ENCODE measurements at places on chromosomes 2 and 18.

GRCh38 chr18:45066886-45067285 is 386.2 kb downstream of the SETBP1 start:
- DNase-seq, result no peak

DNA sequence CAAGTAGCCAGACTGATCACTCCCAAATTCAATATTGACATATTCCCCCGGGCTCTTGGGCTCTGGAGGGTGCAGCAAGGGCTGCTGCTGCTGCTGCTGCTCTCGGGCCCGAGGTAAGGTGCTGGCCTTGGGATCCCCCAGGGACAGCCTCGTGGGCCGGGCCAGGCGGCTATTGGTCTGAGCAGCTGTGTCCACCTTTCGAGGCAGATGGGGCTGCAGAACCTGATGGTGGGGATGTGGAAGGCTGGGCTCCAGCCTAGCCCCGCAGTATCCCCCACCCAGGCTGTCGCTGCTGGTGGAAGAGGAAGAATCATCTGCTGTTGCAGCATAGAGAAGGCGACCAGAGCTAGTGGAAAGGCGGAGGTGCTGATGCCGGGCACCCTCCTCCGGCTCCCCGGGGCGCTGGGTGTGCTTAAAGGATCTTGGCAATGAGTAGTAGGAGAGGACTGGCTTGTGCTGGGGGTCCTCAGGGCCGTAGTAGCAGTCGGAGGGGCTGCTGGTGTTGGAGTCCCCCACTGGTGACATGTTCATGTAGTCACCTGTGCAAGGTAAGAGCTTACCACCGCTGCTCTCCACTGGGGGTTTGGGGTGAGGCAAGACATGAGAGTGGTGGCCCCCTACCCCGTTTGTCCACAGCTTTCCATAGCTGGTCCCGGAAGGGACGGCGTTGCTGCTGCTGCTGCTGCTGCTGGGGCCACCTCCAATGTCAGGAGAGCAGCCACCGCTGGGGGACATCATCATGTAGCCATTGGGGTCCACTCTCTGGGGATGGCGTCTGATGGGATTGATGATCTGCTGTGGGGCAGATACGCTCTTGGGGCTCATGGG is 3.4 kb downstream of the IRS1 start:
- DNase-seq, result no peak

- DNase-seq, result no peak
Measured at GRCh38 chr18:49966090-49966489, 152.8 kb upstream of the ACAA2 start.

DNA sequence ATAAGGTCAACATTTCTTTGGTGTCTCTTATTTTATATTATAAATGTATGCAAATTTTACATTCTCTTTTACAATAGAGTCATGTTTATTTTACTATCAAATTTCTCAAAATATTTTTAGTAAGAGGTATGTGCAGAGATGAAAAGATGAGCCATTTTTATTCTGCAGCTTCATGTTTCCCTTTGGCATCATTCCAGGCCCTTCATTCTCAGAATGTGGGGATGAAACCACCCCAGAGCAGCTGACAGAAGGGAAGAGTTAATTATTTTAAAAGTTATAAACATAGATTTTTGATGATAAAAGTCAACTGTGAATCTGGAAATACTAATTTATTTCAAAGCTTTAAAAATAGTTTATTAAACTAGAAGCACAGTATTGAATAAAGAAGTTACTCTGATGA is 12.8 kb upstream of the FSHR start:
- DNase-seq, result no peak

DNA sequence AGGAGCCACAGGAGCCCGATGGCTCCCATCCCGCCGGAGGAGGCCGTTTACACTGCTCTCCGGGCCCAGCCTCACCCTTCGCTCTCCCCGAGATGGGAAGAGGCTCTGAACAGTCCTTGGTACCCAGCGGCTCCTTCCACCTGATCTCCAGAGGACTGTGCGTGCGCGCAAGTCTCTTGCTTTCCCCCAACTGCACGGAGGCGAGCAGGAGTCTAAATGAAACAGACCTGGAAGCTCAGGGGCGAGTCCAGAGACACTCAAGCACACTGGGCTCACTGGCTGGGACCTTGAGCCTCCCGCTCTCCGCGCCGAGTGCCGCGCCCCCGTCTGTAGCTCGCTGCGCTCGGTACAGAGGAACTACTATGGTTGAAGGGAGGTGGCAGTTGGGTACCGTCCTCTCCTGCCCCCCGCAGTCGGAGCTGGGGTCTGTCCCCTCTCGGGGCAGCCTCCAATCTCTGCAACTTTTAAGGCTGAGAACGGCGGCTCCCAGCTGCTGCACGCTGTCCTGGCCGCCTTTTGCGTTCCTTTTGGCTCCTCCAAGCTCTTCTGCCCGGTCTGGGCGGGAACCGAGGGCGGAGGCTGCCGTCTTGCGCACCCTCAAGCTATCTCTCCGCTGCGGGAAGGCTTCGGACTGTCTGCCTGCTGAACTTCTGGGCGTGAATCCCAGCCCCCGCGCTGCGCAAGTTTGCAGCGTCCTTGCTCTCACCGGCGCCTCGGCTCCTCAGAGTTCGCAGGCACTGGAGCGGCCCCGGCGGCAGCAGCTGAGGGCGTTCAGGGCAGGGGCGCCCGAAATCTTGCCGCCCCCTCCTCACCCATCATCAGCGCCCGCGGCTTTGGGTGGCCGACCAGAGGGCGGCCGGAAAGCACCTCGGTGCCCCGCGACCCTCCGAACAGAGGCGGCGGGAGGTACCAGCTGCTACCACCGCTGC is 491 bp downstream of the ALK start:
- no peak for DNase-seq

GRCh38 chr2:137522620-137523011 is 441.7 kb upstream of the HNMT start:
- no peak for DNase-seq

DNA sequence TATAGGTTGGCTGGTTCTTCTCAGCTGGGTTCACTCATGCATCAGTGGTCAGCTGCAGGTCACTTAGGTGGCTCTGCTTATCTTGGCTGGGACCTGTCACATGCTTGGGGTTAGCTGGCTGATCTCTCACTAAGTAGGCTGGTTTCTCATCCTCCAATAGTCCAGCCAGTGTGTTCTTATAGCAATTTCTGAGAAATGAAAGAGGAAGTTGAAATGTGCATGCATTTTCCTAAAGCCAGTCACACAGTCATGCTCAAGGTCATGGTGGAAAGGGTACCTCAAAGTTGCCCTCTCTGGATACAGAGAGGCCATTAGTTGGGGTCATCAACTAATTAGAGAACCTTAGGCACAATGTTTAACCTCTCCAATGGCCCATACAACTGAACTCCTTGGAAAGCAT is 64.4 kb downstream of the KLHL29 start:
- no peak for DNase-seq

- DNase-seq, result no peak
Measured at GRCh38 chr2:171389780-171390179, 44.0 kb downstream of the METTL8 start.

DNA sequence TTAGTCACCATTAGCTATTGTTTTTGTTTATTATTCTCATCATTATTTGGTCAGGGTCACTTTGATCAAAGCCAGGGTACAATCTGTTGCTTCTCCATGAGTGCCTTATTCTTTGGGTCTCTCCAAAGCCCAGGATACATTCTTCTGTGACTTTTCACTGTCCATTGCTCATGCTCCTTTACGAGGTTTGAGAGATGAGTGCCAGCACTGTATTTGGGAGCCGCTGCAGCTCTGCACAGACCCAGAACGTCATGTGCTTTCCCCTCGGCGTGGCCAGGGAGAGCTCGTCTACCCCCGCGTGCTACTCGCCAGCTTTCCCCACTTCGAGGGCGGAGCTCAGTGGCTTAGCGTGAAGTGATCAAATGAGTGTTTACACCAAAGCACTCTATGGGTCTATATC is 123.7 kb downstream of the COL6A3 start:
- no peak for DNase-seq

- DNase-seq, result no peak
Measured at GRCh38 chr2:156340804-156341451, 8.4 kb upstream of the NR4A2 start.

DNA sequence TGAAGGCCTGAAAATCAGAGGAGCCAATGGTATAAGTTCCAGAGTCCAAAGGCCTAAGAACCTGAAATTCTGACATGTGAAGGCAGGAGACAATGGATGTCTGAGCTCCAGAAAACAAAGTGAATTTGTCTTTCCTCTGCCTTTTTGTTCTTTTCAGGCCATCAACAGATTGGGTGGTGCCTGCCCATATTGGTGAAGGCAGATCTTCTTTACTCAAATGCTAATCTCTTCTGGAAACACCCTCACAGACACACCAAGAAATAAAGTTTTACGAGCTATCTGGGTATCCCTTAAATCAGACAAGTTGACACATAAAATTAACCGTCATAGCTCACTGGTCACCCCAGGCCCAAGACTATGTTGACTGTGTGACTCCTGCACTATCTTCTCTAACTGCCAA is 163.8 kb upstream of the NCKAP5 start:
- no peak for DNase-seq

DNA sequence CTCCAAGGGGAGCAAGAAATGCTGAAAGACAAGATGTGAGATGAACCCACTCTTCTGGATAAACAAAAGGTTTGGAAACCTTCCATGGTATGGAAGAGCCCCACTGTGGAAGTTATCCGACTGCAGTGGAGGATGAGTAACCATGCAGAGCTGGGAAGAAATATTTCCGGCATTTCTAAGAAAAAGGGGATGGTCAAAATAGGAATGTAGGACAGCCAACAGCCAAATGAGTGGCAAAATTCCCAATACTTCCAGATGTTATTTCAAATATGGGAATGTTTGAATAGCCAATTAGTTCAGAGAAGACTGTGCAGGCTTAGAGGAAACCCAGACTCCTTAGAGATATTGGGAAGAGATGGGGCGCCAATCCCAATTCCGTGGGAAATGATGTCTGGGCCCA is 246.8 kb downstream of the RAD51AP2 start:
- DNase-seq, result no peak

- DNase-seq, result no peak
Measured at GRCh38 chr2:56754066-56754615, 570.4 kb downstream of the CCDC85A start.

DNA sequence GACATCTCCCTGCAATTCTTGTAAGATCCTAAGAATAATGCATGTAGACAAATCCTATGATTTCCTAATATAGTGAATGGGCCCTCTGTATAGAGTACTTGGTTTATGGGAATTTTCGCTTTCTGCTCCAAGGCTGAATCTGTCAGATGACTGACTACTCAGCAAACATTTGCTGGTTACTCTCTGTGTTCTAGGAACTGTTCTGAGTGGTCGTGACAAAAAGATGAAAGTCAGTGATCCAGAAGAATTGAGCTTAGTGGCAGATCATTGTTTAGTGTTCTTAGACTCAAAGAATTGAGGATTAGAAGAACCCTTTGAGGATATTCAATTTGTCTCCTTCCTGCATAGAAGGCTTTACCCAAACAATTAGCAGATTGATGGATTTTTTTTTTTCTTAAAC is 10.0 kb downstream of the XRCC5 start:
- DNase-seq, result no peak

- DNase-seq, result no peak
Measured at GRCh38 chr2:219118504-219118903, 42.1 kb downstream of the NHEJ1 start.

- DNase-seq, result no peak
Measured at GRCh38 chr2:176293334-176293733, 24.1 kb downstream of the MTX2 start.

DNA sequence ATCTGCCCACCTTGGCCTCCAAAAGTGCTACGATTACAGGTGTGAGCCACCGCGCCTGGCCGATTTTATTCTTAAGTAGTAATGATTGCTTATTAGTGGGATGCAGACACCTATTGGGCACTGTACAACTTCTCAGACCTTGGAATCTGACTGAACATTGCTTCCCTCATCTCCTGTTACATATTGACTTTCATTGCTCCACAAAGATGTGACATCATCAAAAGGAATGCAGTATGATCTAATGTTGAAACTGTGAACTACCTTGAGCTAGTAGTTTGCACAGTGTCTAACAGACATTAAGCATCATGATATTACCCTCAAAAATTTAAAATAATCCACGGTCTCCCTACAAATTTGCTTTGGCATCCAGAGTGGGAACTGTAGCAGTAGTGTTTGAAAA is 109.8 kb upstream of the SIX2 start:
- DNase-seq, result no peak

DNA sequence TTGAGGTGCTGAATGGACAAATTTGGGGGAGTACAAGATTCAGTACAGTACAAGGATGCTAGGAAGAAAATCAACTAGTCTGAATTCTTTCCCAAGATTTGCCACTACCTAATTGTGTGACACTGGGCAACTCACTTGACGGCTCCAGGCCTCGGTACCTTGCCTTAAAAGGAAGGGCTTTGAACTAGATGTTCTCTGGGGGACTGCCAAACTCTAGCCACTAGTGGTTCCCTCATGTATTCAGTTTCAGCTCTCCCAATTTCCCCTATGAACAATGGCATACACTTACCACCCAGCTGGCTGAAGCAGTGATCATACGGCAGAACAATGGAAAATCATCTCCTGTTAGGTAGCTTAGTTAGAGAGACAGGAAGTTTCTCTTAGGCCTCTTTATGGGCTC is 73.4 kb downstream of the VWC2L start:
- DNase-seq, result no peak

GRCh38 chr2:15363734-15364133 is 197.4 kb downstream of the NBAS start:
- DNase-seq, result no peak

- DNase-seq, result no peak
Measured at GRCh38 chr2:183541766-183542165, 417.5 kb downstream of the NUP35 start.

GRCh38 chr2:29920130-29920577 is 1.2 kb downstream of the ALK start:
- no peak for DNase-seq

DNA sequence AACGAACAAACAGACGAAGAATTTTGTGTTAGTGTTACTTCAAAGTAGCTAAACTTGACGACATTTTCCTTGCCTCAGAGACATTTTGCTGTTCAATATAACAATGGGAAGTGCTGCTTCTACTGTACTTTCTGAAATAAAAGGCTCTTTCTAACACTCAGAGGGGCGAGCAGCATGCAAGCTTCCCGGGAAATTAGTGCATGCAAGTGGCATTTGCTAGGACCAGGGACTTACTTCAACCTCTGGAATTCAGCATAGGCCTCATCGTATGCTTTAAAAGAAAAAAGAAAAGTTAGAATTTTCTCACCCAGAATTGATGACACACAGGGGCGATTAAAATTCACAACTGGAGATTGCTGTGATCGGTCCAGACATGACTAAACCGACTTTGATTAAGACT is 62.5 kb upstream of the LPIN2 start:
- DNase-seq, result no peak

GRCh38 chr2:171316220-171316619 is 117.6 kb downstream of the METTL8 start:
- no peak for DNase-seq

- no peak for DNase-seq
Measured at GRCh38 chr2:42450136-42450535, 43.6 kb downstream of the KCNG3 start.

DNA sequence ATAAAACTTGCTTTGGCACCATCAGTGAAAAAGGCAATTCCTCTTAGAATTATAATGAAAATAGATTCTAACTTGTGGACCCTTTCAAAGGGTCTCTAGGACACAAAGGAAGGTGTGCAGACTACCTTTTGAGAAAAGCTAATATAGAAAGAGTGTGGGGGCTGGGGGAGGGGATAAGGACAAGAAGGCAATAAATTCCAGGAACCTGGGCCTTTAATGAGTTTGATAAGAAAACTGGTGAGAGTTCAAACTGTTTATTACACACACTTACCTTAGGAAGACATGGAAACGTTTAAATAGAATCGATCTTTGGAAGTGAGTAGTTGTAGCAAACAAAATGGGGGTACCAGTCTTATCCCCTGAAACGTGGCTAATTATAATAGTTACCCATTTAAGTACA is 39.6 kb upstream of the PGAP1 start:
- DNase-seq, result no peak

- no peak for DNase-seq
Measured at GRCh38 chr18:29644276-29644675, 1398.3 kb downstream of the DSC3 start.

- no peak for DNase-seq
Measured at GRCh38 chr2:224085811-224086210, 46.7 kb upstream of the SERPINE2 start.
